ENCODE measurements at places on chromosomes 1 and 21.

DNA sequence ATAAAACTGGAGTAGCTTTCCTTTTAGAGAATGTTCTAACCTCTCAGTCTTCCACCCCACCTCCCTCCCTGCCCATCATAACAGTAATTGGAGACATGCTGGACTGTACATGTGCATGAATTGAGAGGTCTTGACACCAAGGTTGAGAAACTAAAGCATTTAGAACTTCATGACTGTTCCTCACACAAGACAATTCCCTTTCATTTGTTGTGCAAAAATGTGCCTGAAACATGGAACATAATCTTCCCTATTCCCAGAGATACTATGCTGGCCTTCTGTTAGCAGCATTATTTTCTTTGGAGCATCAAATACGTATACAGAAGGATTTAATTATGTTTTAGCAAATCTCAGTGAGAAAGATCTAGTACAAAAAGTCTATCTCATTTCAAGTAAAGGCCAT, 97.5 kb upstream of the KCNE2 start:
- no peak for DNase-seq

- DNase-seq: no peak
Measured at GRCh38 chr1:153251562-153251961, 7.9 kb upstream of the LORICRIN start.

DNA sequence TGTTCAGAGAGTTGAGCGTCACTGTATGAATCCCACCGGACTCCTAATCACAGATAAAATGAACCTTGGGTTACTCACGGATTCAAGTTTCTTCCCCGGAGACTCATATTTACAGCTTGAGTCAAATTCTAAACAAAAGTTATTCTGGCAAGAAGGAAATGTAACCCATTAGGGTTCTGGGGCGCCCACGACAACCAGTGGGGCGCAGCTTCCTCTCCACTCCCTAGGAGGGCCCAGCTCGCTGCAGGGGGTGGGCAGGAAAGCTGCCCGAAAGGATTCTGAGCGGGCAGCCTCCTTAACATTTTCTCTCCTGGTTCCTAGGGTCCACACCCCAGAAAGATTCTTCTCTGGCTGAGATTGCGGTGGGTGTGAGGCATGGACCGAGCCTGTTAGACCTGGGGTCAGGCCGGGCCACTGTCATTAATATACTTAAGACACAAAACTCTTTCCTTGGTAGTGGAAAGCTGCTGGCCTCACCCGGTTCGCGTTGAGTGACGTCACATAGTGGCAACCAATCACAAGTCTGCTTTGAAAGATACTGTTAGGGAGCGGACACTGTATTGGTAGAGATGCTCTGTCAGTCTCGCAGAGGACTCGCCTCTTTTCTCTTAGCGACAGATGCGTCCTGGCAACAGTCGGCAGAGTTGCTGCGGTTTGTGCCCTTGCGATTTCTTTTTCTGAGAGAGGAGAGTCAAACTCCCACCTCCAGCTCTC, 13.6 kb upstream of the MCOLN3 start:
- DNase-seq: peak; percentile 98

DNA sequence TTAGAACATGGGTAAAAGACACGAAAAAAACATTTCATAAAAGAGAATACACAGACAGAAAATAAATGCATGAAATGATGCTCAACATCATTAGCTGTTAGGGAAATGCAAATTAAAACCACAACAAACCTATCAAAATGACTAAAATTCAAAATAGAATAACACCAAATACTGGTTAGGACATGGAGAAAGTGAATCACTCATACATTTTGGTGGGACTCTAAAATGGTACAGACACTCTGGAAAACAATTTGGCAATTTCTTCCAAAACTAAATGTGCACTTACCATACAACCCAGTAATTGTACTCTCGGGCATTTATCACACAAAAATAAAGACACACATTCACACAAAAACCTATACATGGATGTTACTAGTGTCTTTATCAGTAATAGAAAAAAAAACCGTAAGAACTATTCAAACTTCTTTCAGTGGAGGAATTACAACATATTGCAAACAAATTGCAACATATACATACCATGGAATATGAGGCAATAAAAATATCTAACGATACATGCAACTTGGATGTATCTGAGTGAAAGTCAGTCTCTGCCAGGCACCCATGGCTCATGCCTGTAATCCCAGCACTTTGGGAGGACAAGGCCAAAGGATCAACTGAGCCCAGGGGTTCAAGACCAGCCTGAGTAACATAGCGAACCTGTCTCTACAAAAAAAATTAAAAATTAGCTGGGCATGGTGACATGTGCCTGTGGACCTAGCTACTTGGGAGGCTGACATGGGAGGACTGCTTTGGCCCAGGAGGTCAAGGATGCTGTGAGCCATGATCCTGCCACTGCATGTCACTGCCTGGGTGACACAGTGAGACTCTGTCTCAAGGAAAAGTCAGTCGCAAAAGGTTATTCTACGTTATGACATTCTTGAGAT, 19.6 kb downstream of the HSF2BP start:
- no peak for DNase-seq

- DNase-seq: no peak
Measured at GRCh38 chr1:34721646-34722355, 33.0 kb upstream of the GJB5 start.

DNA sequence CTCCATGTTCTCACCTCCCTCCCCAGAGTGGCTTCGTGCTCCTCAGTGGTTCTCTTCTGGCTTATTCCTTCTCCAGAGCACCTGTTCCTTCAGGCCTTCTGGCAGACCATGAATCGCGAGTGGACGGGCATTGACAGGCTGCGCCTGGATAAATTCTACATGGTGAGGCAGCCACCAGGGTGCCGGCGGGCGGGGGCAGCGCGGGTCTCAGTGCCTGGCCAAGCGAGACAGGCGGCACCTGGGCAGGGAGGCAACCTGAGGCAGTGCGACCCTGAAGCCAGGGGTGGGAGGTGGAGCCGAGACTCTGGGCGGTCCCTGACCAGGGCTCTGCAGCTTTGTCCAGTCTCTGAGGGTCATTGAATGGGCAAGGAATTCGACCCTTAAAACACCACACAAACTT, 3.9 kb downstream of the RRP1 start:
- no peak for DNase-seq

- no peak for DNase-seq
Measured at GRCh38 chr1:9589719-9590157, 1.0 kb downstream of the TMEM201 start.

DNA sequence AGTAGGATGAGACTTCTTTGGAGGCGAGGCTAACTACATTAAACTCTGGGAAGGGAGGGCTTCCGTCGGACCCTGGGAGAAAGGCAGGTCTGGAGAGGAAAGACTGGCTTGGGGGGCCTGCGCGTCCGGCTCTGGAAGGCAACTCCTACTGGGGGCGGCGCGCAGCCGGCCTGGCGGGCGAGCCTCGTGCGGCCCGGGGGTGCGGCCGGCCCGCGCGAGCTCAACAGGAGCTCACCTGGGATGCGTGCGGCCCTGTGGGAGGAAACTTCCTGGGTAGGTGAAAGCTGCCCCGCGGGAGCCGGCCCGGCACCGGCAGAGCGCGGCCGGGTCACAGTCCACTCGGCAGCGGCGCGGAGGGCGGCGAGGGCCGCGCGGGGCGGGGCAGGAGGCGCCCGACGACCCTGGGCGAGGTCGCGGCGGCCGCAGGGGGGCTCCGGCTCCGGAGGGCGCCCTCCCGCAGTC, 449 bp downstream of the EPS15 start:
- no peak for DNase-seq

- DNase-seq: no peak
Measured at GRCh38 chr1:40575336-40575735, 43.9 kb downstream of the ZNF684 start.

DNA sequence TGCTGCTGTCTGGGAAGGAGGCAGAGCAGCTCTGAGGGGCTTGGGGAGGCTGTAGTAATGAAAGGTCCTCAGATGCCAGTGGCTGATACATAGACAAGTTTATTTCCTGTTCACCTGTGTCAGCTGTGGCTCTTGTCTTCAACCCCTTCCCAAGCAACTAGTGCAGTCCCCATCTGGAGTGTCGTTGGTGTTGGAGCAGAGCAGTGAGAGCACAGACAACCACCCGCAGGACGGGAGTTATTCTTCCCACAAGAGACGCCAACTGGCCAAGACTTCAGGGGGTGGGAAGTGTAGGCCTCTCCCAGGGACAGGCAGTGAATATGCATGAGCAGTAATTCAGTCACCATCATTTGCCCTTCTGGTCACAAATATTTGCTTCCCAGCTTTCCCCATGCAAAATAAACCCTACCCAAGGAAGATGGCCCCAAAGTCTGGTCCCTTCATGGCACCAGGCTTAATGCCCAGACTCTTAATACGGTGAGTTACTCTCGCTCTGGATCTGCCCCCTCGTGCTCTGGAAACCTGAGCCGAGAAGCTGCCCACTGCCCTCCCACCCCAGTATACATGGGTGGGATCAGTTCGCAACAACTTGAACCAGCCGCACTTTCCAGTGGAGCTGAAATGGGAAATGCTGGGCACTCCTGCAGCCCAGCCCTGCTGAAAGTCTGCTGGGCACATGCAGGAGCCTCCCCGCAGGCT, 153.5 kb upstream of the COL6A1 start:
- DNase-seq: no peak

GRCh38 chr1:166182281-166182680, 15.5 kb upstream of the FAM78B start:
- DNase-seq: no peak

GRCh38 chr1:26471498-26472319, 531 bp upstream of the HMGN2 start:
- peak; percentile 69 for DNase-seq

DNA sequence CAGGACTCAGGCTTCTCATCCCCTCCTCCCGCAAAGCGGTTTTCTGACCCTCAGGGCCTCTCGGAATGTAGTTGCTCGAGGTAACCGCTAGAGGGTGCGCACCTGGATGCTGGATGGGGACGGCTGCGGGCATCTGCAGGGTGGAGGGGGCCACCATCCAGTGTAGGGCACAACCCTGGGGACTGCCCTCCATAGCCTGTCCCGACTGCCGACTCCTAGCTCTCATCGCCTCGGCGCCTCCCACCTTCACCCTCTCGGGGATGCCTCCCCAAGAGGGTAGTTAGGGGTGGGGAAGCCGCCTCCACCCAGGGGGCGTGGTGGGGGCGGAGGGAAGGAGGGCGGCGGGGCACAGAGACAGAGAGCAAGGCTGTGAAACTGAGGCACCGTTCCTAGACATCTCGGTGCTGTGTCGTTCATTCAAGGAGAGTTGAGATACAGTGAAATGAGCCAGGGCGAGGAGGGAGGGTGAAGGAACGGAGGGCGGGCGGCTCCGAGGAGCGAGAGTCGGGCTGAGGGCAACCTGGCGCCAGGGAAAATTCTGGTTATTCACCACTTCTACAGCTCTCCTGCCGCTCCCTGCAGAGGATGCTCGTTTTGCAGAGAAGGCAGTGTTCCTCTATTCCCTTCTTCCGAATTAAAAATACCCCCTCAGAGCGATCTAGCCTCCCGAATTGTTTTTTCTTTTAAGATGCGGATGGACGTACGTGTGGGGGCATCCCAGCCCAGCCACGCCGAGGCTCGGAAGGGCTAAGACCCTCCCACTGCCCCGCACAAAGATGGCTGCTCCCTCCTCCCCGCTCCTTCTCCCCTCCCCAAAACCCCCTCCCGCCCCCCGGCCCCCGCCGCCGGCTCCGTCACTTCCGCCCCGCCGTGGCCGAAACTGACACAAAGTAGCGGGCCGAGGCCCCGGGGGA, at the start of gene ATP8B2:
ATP8B2 (plus strand) TSS at position 857 of the 914 bp plus-strand sequence. CDS start 2,617 bp downstream, outside the sequence.
- peak; percentile 47 for DNase-seq

GRCh38 chr1:180101411-180101810, 53.3 kb upstream of the QSOX1 start:
- no peak for DNase-seq

- DNase-seq: no peak
Measured at GRCh38 chr1:63269571-63269970, 52.8 kb upstream of the FOXD3 start.

DNA sequence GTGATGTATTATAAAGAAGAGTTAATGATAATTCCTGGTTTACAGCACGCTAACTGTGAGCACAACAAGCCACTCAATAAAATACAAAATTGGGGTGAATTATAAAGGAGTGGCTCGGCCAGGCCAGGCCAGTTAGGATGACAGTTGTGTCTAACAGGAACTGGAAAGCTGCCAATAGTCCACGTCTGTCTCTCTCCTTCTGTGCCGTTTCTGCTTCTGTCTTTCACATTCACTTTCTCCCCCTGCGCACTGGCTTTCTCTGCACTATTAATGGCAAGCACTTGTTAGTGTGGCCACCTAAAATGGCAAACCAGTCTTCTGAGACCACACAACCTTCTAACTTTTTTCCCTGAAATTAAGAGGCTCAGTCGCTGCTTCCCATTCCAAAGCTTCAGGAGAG, 394.3 kb downstream of the NTNG1 start:
- no peak for DNase-seq

GRCh38 chr21:33949516-33950430, 34.2 kb upstream of the ATP5PO start:
- DNase-seq: no peak

- no peak for DNase-seq
Measured at GRCh38 chr1:219419065-219419464, 193.8 kb downstream of the ZC3H11B start.

GRCh38 chr1:46021046-46021996, 111.1 kb downstream of the PIK3R3 start:
- no peak for DNase-seq

- DNase-seq: no peak
Measured at GRCh38 chr1:11670747-11671146, 6.7 kb downstream of the FBXO6 start.

DNA sequence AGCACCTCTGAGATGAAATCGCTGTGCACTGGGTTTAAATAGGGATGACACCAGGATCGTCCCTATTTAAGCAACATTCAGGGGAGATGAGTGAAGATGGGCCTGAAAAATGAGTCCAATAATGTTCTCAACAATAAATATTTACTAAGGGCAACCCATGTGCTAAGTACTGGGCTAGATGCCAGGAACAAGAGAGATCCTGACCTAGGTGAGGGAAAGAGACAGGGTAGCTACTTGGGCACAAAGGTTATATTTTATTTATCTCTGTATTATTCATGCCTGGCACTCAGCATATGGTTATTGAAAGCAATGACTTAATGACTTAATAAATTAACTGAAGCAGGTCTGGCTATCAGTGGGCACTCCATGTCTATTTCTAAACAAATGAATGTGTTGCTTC, 27.4 kb upstream of the AVPR1B start:
- DNase-seq: no peak

DNA sequence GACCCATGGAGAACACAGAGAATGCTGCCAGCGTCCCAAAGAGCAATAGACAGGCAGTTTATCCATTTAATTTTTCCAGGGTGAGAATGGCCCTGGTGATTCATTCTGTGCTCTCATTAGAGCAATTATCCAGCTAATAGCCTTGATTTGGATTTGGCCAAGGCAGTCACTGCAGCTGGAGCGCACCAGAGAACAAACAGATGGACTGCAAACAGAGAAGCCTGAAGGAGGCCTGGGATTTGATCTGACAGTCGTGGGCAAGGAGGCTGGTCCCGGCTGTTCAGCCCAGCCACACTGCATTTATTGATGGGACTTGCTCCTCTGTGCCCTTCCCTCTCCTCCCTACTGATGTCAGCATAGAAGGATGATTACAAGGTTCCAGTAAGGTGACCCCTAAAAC, 353.9 kb upstream of the C1orf174 start:
- DNase-seq: no peak

DNA sequence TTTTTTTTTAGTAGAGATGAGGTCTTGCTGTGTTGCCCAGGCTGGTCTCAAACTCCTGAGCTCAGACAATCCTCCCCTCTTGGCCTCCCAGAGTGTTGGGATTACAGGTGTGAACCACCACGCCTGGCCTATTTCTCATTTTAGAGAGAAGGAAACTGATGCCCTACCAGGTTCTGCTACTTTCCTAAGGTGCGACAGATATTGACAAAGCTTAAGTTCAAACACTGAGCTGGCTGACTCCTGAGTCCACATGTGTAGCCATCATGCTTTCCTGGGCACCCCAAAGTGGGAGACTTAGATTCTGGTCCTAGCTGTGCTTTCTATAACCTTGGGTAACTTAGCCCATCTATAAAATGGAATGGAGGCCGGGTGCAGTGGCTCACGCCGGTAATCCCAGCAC, 5.1 kb upstream of the TMEM222 start:
- no peak for DNase-seq

Data from HS-27A (cell line).